ENCODE measurements at places on chromosomes 1 and 21.
A peak's percentile ranks its signal among the peaks of the same experiment; 100 is the strongest.

- DNase-seq = no peak
Measured at GRCh38 chr1:106944721-106945120, 111.8 kb upstream of the PRMT6 start.

- no peak for DNase-seq
Measured at GRCh38 chr1:101101360-101101759, 75.8 kb upstream of the DPH5 start.

DNA sequence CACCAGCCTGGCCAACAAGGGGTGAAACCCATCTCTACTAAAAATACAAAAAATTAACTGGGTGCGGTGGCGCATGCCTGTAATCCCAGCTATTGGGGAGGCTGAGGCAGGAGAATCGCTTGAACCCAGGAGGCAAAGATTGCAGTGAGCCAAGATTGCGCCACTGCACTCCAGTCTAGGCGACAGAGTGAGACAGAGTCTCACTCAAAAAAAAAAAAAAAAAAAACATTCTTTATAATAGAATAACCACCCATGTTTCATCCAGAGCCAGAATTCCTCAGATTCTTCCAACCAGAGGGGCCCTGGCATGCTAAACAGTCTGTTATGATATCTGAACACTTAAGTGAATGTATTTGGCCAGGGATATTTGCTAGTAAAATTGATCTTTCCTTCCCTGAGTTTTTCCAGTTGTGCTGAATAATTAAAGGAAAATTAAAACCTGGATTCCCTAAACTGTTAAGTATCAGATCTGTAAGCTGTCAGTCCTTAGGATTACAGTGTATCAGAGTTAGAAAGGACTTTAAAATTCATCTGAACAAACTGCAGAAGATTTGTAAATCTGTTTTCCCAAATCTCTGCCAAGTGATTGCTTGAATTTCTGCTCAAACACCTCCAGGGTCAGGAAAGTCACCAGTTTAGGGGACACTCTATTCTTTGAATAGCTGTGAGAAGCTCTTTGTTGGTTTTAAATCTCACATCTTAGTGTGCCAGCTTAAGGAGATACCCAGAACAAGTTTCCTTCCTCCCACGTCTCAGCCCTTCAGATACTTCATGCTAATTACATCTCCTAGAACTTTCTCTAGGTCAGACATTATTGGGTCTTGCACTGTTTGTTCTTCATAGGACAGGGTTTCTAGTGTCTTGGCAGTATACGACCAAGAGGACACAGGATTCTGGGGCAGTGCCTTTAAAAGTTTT, 84.6 kb upstream of the BMP8A start:
- DNase-seq = no peak

- DNase-seq = no peak
Measured at GRCh38 chr1:232441036-232441411, 188.9 kb downstream of the SIPA1L2 start.

DNA sequence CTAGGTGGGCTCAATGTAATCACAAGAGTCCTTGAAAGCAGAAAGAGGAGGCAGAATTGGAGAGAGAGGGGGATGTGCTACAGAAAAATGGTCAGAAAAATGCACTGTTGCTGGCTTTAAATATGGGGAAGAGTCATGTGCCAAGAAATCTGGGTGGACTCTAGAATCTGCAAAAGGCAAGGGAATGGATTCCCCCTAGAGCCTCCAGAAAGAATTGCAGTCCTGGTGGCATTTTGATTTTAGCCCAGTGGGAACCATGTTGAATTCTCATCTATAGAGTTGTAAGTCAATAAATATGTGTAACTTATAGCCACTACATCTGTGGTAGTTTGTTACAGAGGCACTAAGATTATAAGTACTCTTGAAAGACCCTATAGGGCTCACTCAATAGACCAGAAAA, 210.3 kb downstream of the ASTN1 start:
- no peak for DNase-seq

DNA sequence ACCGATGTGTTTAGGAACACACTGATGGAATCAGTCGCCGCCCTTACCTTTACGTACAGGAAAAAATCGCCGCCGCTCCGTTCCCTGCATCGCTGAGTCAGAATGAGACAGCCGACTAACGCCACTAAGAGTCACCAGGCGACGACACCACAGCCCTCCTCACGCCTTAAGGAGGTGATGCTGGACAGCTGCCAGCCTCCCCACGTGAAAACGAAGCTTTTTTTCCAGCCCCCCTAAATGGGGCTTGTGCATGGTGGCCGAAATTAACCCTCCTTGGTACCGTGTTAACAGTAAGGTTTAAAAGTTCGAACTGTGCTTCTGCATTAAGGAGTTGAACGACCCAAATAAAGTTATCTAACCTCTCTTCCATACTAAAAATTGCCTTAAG, 511 bp downstream of the DNTTIP2 start:
- DNase-seq = no peak

DNA sequence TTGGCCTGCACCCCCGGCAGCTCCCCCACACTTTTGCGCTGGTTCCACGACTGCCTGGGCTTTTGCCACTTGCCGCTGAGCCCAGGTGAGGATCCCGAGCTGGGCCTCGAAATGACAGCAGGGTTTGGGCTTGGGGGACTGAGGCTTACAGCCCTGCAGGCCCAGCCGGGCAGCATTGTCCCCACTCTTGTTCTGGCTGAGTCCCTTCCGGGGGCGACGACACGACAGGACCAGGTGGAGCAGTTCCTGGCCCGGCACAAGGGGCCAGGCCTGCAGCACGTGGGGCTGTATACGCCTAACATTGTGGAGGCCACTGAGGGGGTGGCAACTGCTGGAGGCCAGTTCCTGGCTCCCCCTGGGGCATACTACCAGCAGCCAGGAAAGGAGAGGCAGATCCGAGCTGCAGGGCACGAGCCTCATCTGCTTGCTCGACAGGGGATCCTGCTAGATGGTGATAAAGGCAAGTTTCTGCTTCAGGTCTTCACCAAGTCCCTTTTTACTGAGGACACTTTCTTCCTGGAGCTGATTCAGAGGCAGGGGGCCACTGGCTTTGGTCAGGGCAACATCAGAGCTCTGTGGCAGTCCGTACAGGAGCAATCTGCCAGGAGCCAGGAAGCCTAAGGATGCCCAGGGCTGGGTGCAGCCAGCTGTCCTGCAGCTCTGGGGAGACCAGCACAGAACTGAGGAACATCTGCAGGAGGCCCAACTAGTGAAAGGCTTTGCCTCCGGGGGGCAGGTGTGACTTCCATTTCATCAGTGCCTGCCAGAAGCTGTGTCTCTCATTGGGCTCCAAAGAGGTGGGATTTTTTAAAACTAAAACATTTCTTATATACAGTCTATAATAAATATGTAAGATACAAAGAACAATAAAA, 1.2 kb downstream of the HPDL start:
- no peak for DNase-seq

- no peak for DNase-seq
Measured at GRCh38 chr1:44740179-44740617, 561 bp downstream of the KIF2C start.

DNA sequence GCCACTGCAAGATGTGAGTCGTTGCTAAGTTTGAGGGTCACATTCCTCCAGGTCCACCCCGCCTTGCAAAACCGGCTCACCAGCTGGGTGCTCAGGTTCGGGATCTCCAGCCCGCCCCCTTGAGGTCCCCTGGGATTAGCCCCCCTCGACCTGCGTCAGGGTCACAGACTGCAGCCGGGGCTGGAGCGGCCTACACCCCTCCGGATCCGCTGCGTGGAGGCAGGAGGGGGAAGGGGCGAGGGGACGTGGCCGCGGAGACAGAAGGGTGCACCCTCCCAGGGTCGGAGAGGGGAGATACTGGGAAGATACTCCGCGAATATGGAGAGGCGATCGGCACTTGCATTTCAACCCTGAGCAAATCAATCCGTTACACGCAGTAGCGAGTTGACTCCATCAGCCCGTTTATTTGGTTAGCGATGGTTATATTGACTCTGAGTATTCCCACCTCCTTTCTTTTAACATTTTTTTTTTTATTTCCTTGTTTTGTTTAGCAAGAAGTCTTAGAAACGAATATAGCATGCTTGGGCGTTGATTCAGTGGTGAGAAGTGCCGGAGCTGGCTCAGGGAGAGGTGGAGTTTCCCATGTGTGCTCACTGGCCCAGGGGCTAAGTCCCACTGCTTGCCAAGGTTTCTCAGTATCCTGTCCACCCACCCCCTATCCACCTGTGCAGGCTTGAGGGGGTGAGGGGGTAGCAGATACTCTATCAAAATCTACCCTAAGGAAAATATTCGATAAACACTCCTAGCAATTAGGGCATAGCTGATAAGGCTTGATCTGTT, 997 bp downstream of the IFNAR2 start:
- DNase-seq = peak; percentile 44

- no peak for DNase-seq
Measured at GRCh38 chr21:16797966-16798365, 714.9 kb upstream of the CXADR start.

DNA sequence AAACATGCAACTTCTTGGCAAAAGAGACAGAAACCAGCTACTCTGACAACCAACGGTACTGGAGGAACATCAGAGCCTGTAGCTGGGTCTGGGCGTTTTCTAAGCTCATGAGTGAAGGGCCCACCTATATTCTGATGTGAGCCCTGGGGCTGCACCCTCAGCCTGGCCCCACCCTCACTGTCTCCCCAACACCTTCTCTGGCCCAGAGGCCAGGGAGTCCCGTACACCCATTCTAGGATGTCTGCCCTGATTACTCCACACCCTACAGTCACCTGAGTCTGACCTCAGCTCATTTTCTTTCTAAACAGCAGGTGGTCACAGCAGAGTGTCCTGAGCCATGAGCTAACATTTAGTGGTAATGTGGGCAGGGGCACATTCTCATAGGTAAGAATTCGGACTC, 439.2 kb downstream of the MATN1 start:
- DNase-seq = no peak

DNA sequence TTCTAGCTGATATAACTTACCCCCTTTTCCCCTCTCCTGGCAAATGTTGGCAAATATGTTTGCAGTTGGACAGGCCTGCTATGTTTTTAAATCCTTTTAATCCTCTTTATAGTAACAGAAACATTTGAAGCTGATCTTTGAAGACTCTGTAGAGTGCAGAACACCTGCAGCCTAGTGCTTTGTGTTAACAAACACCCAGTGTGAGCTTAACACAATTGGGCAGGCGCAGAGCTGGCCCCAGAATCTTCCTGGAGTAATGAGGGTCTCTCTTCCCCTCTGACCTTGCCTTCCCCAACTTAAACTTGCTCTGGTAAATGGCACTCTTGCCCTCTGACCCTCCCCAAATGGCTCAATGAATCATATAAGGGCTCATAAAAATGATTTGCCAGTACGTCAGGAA, 247.9 kb upstream of the LYPLAL1 start:
- no peak for DNase-seq

GRCh38 chr21:32463367-32463766, 50.9 kb downstream of the EVA1C start:
- DNase-seq = no peak

- no peak for DNase-seq
Measured at GRCh38 chr1:160746836-160747500, 7.9 kb downstream of the SLAMF7 start.

GRCh38 chr1:64073705-64074104, 129.7 kb upstream of the UBE2U start:
- no peak for DNase-seq

DNA sequence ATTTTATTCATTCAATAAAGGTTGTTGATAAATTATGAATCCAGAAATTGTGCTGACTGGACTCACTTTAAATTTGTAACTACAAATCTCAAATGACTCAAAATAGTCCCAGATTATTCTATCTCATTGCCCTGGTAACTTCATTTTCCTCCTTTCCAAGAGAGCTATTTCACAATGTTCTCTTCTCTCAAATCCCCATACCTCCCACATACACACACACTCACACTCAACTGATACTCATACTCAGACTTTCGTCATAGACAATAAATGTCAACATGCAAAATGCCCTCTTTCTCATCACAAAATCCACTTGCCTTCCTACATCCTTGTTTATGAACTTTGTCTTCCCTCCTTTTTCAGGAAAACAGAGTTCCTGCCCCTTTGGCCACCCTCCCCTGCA, 33.3 kb downstream of the EXTL2 start:
- no peak for DNase-seq

- DNase-seq = no peak
Measured at GRCh38 chr1:38892976-38893375, 11.6 kb upstream of the GJA9 start.

DNA sequence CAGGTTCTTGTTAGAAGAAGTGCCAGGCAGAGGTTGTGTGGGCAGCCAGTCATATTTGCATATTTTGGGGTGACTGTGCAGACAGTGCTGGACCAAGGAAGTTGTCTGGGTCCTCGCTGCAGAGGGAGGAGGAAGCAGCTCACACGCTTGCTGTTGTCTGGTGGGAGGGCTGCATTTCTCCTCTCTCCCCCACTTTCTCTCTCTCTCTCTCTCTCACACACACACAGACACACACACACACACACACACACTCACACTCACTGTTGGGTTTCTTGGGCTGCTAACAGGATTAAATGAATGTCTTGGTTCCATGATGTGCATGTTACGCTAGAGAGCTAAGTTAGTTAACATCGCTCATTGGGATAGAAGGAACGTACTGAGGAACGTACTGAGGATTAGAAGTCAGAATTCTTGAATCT, 72.9 kb downstream of the AGPAT3 start:
- DNase-seq = no peak

DNA sequence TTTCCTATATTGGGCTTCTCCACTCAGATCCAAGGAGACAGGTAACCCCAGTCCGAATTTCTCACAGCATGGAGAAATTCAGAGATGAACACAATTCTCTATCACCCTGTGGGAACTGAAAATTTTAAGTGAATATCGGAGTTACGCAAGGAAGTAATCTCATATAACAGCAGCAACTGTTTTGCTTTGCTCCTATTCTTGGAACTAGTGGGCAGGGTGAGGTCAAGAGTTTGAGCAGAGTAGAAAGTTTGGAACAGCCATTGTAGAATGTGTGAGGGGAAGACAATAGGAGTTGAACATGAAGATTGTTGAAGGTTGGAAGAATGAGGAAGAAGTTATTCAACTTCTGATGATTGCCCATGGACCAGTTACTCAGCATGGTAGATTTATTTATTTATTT, 24.3 kb upstream of the SLC35D1 start:
- no peak for DNase-seq

DNA sequence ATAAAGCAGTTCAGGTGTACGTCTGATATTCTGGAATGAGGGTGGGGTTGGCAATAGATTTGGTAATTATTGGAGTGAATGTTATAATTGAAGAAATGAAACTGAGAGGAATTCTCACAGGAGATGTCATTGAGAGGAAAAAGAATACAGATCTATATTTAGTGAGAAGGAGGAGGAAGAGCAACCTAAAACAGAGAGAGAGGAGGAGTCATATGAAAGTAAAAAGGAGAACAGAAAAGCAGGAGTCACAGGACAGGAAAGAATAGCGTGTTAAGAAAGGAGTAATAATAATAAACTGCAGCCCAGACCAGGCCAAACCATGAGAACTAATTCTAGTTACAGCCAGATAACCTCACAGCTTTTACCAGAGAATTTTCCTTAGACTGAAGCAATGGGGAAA, 62.7 kb upstream of the MROH9 start:
- no peak for DNase-seq

DNA sequence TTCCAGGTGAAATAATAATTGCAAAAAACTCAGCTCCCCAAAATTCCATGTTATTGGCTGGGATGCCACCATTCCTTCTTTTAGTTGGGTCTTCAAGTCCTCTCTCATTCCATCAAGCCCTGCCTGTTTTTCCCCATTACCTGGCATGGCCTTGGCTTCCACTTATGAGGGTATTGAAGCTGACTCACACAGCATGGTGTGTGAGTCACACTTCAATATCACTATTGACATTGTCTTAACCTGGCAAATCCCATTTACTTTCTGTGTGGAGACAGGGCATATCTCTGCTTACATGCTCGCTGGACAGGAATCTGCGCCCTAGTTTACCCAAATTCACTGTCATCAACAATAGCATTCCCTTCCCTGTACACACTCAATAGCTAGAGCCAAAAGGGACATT, 1806.8 kb downstream of the BRINP3 start:
- DNase-seq = no peak
